ENCODE measurements at places on chromosomes 1 and 21.

DNA sequence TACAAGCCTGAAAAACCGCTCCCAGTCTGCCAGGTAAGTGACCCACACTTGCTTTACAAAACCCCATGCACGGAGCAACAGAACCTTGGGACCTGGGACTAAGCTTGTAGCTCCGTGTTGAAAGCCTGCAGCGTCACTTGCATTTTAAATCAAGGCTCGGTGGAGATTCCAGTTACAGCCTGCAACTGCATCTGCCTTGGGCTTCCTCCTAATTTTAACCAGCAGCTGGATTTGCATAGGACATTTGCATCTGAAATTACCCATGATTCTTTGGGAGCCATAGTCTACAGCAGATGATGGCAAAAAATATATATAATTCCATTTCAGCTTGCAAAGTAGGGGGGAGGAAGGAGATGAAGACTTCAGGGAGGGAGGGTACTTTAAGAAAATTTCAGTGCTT lies 62.4 kb upstream of the IGSF21 start:
- no peak for DNase-seq

- no peak for DNase-seq
These were observed 90.6 kb upstream of the SIM2 start for GRCh38 chr21:36608041-36608896.

DNA sequence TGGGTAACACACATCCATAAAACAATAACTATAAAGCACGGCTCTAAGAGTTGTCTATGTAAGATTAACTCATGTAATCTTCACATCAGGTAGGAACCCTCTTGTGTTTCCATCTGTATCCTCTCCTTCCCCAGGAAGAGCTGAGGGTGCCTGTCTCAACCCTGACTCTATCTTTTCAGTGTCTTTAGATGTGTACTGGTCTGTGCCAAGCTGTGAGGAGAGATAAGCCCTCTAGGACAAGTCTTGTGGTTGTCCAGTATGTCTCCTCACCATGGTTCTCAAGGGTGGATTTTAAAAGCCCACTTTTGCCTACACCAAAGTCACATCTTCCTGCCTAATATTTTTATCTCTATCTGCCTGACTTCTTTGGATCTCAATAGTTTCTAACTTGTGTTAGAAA lies 300.1 kb downstream of the KCNT2 start:
- DNase-seq, result no peak

DNA sequence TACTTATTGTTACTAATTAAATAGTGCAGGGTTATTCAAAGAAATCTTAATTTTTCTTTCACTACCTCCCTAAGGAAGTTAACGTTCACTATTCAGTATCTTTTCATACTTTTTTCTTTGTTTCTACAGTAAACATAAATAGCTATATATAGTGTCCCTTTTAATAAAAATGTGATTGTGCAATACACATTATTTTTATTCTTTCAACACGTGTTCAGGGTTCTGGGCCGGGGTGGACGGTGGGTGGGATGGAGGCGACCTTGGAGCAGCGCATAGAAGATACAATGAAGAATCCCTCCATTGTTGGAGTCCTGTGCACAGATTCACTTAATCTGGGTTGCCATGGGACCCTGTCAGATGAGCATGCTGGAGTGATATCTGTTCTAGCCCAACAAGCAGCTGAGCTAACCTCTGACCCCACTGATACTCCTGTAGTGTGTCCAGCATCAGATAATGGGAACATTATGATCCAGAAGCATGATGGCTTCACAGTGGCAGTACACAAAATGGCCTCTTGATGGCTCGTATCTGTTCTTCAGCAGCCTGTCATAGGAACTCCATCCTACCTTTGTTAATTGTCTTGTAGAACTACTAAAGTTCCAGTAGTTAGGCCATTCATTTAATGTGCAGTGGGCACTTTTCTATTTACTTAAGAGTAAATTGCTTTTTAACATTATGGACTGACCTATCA lies 155.9 kb upstream of the L1TD1 start:
- no peak for DNase-seq

GRCh38 chr1:84669831-84670230 lies 20.4 kb downstream of the SSX2IP start:
- DNase-seq, result no peak

DNA sequence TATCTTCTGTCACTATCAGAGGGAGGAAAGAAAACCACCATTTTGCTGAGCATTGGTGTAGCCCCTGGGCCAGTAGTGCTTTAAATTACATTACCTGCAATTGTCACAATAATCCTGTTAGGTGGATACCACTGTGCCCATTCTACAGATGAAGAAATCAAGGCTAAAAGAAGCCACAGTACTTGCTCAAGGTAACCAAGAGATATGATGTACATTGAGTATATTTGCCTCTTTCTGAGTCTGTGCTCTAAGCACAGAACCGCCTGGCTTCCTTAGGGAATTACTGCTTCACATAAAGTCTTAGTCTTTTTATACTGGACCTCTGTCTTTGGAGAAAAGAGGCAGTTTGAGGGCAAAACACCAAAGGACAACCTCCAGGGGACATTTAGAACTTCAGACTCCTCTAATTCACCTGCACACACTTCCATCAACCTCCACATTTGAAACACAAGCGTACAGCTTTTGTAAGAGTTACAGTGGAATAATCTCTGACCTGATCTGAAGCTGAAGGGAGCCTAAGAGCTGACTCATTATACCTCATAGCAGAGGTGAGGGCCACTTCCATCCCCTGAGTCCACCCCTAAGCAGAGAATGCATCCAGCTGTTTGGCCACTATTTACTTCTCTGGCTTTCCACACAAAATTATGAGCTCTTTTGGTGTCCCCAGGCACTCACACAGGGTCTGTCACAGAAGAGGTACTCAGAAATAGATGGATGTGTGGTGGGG lies 61.8 kb downstream of the PLPP3 start:
- DNase-seq, result no peak

DNA sequence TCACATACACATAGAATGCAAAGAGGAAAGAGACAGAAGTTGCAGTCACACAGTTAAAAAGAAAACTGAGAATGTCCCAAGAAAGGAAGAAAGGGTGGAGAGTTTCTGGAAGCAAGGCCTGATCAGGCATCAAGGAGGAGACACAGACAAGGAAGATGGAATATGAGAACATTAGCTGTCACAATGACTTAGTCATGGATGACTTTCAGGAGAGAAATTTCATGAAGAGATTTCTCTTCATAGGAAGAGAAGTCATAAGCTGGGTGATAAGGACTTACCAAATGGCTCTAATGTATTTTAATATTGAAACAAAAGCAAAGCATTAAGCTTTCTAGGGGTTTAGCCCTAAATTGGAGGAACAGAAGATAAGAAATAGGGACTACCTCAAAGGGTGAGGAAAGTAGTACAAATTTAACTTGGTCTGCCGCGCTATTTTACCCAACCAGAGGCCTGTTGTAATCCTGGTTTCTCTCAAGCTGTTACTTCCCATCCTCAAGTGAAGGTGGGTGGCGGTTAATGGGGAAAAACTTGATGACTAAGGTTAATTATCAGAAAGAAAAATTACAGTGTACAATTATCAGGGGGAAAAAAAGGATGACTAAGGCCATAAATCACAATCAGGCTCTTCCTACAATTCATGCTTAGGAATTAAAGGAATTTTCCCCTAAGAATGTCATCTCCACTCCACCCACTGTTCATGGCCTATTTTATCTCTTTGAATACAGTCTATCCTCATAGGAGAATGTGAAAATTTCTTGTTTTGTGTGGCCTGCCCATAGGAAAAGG lies 93.9 kb upstream of the ADGRL2 start:
- DNase-seq, result no peak

All from NCI-H187 treated with DMSO at 0.1 percent for 48 hours (cell line).